ENCODE measurements at places on chromosomes 5 and 9.
A peak's percentile ranks its signal among the peaks of the same experiment; 100 is the strongest.

GRCh38 chr5:131460867-131461572 lies 174.0 kb downstream of the RAPGEF6 start:
- no peak for DNase-seq

- peak; percentile 89 for DNase-seq
Measured at GRCh38 chr5:177455036-177455660, 8.5 kb downstream of the PRR7 start.

DNA sequence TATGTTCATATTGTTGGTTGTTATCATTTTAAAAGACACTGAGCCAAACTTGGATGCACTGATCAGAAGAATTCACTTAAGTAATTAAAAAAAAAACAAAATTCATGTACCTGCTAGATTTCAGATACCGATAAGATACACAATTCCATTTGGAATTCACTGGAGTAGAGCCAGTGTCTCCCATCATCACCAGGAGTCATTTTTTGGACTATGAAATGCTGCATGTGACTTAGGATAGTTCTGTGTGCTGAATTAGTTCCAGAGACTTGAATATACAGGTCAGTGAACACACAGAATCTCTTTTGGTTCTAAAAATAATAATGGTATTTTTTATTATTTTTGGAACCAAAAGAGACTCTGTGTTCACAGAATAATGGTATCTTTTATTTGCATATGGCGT lies 482.6 kb upstream of the PIK3R1 start:
- no peak for DNase-seq

GRCh38 chr5:164809821-164810220 lies 1304.4 kb downstream of the MAT2B start:
- DNase-seq: no peak

DNA sequence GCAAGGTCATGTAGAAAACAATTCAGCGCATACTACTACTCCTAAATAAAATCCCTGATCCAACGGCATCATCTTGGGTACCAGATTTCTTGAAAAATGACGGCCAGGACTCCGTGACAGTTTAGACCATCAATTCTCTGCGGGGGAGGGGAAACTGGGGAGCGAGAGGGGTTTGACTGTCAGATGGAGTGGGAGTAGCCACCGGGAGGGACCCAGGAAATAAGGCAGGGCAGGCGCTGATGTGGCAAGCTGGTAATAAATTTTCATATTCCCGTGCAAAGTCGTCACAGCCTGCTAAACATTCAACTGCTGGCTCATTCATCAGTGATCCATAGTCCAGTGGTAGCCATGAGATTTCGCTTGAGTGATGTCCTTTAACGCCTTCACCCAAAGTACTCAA lies 457 bp upstream of the CDH18 start:
- no peak for DNase-seq

DNA sequence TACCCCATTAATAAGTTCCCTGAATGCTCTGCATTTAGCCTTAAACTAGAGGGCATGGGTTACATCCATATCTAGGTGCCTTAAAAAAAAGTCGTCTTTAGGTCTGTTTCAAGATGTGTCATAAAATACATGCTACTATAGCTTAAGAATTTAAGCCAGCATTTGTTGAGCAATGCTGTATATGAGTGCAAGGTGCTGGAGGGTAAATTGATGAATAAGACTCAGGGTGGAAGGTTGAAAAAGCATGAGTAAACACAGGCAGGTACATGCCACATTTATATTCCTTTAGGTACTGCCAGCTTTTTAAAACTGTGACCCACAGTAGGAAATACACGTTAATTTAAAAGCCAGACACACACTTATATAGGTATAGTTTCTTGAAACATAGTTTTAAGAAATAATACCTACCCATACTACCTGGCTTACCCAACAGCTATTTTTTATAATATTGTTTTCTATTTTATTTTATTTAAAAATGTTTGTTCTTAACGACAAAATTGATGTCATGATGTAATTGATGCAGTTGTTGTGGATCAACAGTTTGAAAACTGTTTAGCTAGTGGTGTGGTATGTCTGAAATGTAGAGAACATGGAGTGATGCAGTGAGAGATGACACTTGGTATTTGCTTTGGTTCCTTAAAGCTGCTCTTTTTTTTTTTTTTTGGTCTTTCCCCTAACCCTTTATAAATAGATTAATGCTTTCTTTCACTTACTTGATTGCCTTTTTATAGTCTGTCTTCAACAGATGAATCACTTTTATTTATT lies 3.9 kb downstream of the HMGCR start:
- no peak for DNase-seq

- DNase-seq: no peak
Measured at GRCh38 chr9:76643399-76644117, 120.7 kb upstream of the PCA3 start.

GRCh38 chr5:143685246-143685815 lies 126.6 kb upstream of the HMHB1 start:
- DNase-seq: no peak

DNA sequence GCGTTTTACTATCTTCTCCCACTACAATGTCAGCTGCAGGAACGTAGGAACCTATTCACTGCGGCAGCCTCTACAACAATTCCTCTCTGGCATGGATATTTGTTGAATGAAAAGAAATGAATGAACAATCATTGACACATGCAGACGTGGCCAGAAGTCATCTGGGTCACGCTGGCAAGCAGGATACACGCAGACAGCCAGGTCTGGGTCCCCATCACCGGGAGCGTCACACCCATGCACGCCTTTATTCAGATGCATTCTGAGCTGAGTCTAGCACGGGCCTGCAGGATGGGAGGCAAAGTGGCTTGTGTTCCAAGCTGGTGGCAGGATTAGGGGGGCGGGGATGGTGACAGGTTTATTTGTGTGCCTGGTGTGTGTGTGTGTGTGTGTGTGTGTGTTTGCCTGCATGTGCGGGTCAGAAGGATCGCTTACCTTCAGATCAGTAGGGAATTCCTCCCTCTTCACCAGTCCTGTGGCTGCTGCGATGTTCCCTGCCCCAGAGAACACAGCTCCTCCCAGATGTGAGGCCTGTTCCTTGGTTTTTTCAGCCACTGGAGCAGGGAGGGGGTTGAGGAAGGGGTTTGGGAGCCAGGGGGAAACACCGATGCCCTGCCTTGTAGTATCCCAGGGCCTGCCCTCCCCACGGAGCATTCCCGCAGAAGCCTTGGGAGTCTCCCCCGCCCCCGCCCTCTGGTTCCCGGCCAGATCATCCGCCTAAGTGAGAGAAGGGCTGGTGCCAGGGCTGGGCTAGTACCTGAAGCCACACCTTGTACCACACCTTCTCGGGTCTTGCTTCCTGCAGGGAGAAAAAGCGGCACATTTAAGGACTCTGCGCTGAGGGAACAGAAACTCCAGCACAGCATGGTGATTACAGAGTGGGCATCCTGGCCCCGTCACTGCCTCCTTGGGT lies 4.1 kb downstream of the SNCB start:
- no peak for DNase-seq

GRCh38 chr5:113092683-113093082 lies 116.1 kb downstream of the DCP2 start:
- DNase-seq: no peak

GRCh38 chr5:147410496-147411358 lies 99.1 kb downstream of the DPYSL3 start:
- DNase-seq: no peak

- no peak for DNase-seq
Measured at GRCh38 chr5:127870914-127871313, 167.7 kb downstream of the CCDC192 start.

GRCh38 chr5:164027738-164028137 lies 522.3 kb downstream of the MAT2B start:
- no peak for DNase-seq

- DNase-seq: no peak
Measured at GRCh38 chr9:91026266-91026665, 224.6 kb downstream of the SYK start.

- DNase-seq: no peak
Measured at GRCh38 chr5:78889369-78890140, 95.6 kb downstream of the ARSB start.

DNA sequence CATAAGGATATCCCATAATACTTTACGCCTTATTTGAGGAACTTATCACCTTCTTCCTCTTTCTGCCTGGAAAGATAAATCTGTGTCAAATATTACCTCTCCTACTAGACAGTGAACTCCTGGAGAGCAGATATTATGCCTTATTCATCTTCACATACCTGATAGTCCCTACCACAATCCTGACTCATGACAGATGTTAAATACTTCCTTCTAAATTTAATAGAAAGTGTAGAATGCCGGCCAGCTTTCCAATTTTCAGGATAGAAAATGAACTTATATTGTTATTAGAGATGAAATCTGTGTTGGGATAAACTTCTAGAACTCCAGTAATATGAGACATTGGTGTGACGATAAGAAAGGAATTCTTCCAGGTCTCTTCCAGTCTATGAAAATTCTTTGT lies 89.0 kb downstream of the GCNT4 start:
- DNase-seq: no peak

DNA sequence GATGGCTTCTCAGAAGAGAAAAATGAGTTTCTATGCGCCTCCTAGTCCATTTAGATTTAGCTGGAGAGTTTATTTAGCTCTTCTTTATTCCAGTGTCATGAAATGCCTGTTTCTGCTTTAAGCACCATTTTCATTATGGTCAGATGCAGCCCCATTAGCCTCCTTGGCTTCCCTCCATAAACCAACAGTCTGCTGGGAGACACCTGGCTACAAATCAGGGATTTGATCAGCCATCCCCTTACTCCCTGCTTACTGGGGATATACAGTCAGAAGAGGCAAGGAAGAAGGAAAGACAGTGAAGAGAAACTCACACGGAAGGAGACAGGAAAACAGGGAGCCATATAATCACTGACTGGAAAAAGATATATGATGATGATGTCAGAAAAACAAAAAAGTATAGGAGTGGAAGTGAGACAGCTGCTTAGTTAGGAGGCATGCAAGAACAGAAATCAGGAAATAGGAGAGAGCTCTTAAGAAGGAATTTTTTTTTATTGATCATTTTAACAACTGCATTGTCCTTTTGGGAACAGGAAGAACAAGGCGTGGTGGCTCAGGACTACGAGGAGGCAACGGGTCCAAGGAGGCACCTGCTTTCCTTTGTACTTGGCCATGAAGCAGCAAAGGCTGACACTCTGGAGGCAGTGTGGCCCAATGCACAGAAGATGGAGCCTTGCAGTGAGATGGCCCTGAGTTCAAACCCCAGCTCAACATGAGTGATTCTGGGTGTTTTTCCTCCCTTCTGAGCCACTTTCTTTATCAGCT lies 56.1 kb downstream of the MED27 start:
- no peak for DNase-seq

GRCh38 chr5:1220831-1221230 lies 4.3 kb upstream of the SLC6A18 start:
- no peak for DNase-seq

DNA sequence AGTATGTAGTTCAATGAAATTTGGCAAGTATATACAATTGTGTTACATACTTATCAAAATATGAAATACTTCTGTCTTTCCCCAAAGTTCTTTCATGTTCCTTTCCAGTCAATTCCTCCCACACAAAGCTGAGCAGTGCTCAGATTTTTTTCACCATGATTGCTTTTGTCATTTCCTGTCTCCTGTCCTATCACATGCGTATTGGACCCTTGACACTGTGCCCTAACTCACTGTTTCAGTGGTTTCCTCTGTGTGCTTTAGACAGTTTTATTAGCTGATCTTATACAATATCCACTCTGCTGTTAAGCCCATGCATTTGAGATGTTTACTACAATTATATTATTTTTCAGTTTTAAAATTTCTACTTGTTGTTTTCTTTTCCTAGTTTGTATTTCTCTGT lies 463.6 kb upstream of the MEF2C start:
- no peak for DNase-seq

- no peak for DNase-seq
Measured at GRCh38 chr5:106262395-106262794, 1408.3 kb downstream of the EFNA5 start.

DNA sequence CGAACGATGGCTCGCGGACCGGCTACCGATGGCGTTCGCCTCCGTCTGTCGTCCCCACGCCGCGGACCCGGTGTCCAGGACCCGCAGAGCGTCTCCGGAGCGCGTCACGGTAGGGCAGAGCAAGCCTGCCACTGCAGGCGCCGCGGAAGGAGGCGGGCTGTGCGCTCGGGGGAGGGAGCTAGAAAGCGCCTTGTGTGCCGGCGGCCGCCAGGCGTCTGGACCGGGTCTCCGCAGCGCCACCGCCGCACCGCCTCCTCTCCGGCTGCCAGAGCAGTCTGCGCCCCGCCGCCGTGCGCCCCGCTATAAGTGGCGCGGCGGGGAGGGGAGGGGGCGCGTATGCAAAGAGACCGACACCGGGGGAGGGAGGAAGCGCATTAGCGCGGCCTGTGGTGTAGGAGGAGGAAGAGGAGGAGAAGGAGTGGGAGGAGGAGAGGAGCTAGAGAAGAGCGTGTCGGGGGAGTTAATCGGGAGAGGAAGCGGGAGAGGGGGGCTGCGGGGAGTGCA lies at the start of gene ENC1:
ENC1 (minus strand) TSS at position 279 of the 504 bp plus-strand sequence. CDS start 4,243 bp downstream, outside the sequence.
- DNase-seq: peak; percentile 45

DNA sequence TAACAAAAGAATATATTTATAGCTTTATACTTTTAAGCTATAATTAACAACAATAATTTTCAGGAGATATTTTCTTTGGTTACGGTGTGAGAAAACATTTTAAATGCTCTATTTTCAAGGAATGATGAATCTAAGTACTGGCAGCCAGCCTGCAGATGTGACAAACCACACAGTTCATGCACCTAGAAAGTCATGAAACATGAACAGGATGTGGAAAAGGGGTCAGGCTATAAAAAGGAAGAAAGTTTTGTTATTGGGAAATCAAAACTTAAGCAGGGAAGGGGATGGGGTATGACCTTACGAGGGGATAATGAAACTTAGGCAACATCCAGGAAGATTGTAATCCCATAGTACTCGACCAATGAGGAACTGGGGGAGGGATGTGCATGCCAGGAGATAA lies 508.7 kb upstream of the GRAMD2B start:
- DNase-seq: no peak

- DNase-seq: no peak
Measured at GRCh38 chr9:68522131-68522530, 18.6 kb downstream of the TMEM252 start.

GRCh38 chr9:114283551-114284111 lies 39.3 kb upstream of the ORM1 start:
- DNase-seq: no peak

DNA sequence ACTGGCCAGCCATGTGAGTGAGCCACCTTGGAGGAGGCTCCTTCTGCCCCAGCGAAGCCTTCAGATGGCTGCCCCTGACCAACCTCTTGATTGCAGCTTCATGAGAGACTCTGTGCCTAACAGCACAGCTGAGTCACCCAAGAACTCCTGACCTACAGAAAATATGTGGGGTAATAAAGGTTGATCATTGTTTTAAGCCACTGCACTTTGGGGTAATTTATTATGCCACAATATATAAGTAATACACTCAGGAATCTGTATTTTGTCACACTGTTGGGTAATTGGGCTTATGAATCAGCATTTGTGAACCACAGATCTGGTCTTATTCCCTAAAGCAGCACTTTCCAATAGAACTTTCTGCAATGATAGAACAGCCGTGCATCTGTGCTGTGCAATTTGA lies 24.4 kb upstream of the VDAC1 start:
- DNase-seq: no peak

- no peak for DNase-seq
Measured at GRCh38 chr5:61277190-61277589, 54.9 kb upstream of the ZSWIM6 start.

DNA sequence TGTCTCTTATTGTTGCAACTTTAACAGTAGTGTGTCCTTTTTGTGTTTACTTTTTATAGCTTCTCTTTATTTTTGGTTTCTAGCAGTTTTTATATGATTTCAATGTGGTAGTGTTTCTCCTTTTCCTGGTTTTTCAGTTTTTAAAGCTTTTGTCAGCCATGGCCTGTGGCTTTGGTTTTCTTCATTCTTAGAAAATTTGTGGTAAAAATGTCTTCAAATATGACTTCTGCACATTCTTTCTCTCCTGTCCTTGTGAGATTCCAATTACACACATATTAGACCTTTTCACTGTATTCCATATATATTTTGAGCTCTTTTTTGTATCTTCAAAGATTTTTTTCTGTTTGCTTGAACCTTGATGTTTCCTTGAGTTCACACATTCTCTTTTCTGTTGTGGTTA lies 180.5 kb downstream of the CNTLN start:
- no peak for DNase-seq
